ENCODE measurements at places on chromosomes 3 and 15.

GRCh38 chr3:18308096-18308650 lies 117.0 kb downstream of the SATB1 start:
- no peak for DNase-seq

GRCh38 chr15:89385596-89386331 lies 51.1 kb upstream of the POLG start:
- DNase-seq: no peak

- no peak for DNase-seq
These were observed 36.2 kb upstream of the ATOSA start for GRCh38 chr15:52715411-52715810.

DNA sequence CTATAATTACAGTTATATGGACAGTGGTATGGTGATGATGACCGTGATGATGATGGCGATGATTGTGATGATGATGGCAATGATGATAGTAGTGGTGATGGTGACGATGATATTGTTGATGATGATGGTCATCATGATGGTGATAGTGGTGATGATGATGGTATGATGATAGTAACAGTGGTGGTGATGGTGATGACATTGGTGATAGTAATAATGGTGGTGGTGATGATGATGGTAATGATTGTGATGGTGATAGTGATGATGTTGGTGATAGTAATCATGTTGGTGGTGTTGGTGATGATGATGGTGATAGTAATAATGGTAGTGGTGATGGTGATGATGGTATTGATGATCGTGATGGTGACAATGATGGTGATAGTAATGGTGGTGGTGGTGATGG lies 504.4 kb downstream of the GABRG3 start:
- no peak for DNase-seq

DNA sequence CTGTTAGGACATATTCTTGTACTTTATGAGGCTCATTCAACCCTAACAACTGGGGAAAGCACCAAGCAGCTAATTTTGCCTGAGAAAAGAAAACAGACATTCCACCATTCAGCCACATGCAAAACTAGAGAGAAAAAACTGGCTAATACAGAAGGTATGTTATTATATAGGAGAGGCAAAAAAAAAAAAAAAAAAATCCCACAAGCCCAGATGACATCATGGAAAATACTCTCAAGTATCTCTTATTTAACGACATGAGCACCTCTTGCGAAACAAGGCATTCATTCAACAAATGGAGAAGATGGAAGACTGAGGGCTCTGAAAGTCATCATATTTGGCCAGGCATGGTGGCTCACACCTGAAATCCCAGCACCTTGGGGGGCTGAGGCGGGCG lies 61.5 kb downstream of the PRICKLE2 start:
- peak; percentile 30 for DNase-seq

GRCh38 chr3:11370191-11370590 lies 98.0 kb downstream of the ATG7 start:
- no peak for DNase-seq

DNA sequence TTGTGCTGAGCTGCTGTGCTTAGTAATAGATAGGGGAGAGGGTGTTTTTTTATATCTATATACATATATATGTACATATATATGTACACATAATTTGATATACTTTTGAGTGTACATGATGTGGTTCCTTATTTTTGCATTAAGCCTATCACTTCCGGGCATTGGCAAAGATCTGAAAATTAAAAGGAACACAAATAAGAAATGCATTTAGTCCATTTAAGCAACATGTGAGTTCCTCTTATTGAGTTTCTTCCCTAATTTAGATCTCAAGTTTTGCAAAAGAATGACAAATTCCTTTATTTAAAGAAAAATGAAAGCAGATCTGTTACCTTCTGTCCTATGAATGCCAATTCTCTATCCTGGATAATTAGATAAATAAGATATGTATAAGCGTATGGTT lies 435.1 kb downstream of the LPP start:
- no peak for DNase-seq

GRCh38 chr3:129469026-129469425 lies 29.0 kb downstream of the IFT122 start:
- no peak for DNase-seq

DNA sequence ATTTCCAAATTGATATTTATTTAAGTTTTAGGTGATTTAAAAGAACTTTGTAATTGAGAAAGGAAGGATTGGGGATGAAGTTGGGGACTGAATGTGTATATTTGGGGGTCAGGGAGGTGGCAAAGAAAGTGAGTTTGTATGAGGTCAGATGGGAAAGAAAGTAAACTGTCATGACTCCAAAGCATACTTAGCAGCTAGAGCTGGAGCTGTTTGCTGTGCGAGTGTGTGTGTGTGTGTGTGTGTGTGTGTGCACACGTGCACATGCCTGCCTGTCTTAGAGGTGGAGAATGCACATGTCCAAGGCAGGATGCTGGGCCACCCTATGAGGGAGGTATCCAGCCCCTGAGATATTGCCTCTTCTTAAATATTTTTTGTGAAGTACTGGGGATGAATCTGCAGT lies 21.0 kb downstream of the BOC start:
- DNase-seq: no peak

DNA sequence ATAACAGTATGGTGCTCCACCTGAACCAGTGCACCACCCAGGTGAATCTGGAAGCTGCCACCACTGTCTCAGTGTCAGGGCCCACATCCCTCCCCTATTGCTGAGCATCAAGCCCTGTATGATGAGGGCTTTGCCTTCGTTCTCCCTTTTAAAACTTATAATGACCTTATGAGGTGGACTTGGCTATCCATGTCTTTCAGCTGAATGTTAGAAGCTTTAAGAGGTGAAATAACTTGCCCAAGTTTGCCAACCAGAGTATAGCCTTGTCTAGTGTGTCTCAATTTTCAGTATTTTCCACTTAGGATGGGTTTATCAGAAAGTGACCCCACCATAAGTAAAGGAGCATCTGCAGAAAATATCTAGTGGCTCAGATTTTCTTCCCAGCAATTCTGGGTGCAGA lies 87.8 kb downstream of the SHOX2 start:
- no peak for DNase-seq

Data from GM23338 (cell line).